ENCODE measurements at places on chromosomes 1 and 21. TPM values are rescaled to one million over a fixed set of nuclear protein-coding genes. Genes with fewer than 3 reads are reported as not detected.

DNA sequence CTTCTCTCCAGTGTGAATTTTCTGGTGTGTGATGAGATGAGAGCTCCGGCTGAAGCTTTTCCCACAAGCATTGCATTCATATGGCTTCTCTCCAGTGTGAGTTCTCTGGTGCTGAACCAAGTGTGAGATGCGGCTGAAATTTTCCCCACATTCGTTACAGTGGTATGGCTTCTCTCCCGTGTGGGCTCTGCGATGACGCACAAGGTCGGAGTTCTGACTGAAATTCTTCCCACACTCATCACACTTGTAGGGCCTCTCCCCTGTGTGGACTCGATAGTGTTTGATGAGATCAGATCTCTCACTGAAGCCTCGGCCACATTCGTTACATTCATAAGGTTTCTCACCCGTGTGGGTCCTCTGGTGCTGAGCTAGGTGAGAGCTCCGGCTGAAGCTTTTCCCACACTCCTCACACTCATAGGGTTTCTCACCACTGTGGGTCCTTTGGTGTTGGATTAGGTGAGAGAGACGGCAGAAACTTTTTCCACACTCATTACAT is 7.4 kb downstream of the ZNF436 start:
- no peak for DNase-seq

Gene SFN
- total RNA-seq: 0.22 TPM

- peak; percentile 87 for DNase-seq
Measured at GRCh38 chr21:43340491-43341377, 86.2 kb downstream of the SIK1 start.

Gene PTCH2
- total RNA-seq: under 0.01 TPM

Gene CELA3B
- not detected for total RNA-seq

Gene TMEM269
- total RNA-seq: not detected

- DNase-seq: no peak
Measured at GRCh38 chr1:39835110-39835509, 46.4 kb upstream of the BMP8B start.

- peak; percentile 44 for DNase-seq
Measured at GRCh38 chr1:9180111-9180819, 51.4 kb upstream of the GPR157 start.

GRCh38 chr1:180539136-180539535 is 19.6 kb upstream of the OVAAL start:
- no peak for DNase-seq

- DNase-seq: no peak
Measured at GRCh38 chr1:110160538-110161100, 10.3 kb downstream of the SLC6A17 start.

- no peak for DNase-seq
Measured at GRCh38 chr1:220878191-220879075, 810 bp upstream of the HLX start.

Gene GJA5
- 0.87 TPM for total RNA-seq

- peak; percentile 14 for DNase-seq
Measured at GRCh38 chr1:61210435-61211154, 128.2 kb downstream of the NFIA start.

Data from lung microvascular endothelial cell (primary cell).